ENCODE measurements at places on chromosomes 2 and 18.

- no peak for DNase-seq
Observed at GRCh38 chr2:218193701-218194100, 23.3 kb upstream of the ARPC2 start.

GRCh38 chr2:710867-711665 is 33.9 kb upstream of the TMEM18 start:
- no peak for DNase-seq

DNA sequence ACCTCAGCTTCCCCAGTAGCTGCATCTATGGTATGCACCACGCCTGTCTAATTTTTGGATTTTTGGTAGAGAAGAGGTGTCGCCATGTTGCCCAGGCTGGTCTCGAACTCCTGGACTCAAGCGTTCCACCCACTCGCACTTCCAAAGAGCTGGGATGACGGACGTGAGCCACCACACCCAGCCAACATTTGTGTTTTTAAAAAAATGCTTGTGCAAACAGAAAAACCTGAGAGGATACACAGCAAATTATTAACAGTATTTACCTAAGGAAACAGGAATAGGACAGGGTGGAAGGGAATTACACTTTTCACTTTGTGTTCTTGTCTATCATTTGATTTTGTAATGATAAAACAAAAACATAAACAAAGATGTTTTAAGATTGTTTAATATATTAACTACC is 25.1 kb downstream of the NOL10 start:
- DNase-seq, result no peak

DNA sequence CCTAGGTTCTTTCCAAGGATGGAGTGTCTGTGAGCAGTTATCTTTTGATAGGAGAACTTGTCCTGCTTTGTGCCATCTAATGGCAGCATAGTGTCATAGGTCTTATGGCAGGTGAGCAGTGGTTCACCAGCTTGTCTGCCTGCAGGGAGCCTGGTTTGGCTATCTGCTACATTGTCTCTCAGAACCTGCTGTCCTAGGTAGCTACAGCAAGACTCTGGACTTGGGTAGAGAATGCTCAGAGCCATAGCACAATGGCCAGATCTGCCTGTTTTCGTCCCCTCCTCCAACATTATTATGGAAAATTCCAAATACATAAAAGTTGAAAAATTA is 28.3 kb downstream of the AGFG1 start:
- DNase-seq, result no peak

DNA sequence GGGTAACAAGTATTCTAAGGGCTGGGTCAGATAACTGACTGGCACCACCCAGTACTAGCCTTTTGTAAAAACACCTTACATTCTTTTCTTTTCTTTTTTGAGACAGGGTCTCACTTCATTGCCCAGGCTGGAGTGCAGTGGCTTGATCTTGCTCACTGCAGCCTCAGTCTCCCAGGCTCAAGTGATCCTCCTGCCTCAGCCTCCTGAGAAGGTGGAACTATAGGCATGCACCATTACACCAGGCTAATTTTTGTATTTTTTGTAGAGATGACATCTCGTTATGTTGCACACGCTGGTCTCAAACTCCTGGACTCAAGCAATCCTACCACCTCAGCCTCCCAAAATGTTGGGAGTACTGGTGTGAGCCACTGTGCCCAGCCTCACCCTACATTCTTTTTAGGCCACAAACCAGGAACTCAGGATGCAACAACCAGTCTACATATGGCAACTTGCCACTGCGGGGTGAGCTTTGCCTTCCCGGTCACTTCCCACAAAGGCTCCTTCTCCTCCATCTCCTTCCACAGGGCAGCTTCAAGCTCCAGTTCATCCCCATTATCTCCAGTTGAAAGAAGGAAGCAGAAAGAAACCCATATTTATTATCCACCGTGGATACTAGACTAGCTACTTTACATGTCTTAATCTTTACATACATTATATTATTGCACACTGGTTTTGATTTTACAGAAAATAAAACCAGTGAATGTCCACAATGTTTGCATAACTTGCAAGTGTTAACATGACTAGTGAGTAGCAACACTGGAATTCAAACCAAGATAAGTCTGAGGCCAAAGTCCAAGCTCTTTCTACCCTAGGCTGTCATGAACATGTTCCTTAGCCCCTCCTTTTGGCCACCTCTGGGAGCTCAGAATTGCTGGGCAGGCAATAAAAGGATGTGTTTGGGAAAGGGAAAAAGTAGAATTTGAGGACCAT is 23.7 kb upstream of the AP1S3 start:
- no peak for DNase-seq

DNA sequence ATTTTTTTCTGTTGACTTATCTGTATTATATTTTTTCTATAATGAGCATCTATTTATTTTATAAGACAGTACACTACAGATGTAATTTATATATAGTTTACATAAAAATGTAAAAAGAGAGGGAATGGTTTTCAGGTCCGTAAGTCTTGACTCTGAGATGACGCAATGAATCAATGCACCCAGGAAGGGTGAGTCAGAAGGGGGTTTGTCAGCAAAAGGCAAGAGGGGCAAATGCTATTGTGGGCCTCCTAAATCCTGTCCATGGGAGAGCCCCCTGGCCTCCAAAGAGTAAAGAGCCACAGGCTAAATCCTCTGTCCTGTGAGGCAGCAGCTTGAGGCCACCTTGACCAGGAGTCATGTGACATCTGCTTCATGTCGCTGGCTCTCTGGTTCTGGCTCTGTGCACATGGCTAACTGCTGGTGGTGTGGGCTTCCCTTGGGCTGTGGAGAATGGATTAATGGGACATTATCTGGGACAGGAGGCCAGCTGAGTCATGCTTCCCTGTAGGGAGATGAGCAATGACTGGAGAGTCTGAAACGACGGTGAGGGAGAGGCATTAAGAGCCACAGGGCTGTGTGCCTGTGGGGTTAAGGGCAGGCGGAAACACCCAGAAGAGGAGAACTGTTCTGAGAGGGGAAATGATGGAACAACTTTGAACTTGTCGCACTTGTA is 22.8 kb upstream of the ASB18 start:
- no peak for DNase-seq

GRCh38 chr2:9473308-9473984 is 905 bp upstream of the IAH1 start:
- peak; percentile 17 for DNase-seq

- no peak for DNase-seq
Observed at GRCh38 chr2:229235131-229235914, 35.8 kb downstream of the PID1 start.

- no peak for DNase-seq
Observed at GRCh38 chr2:135984199-135985017, 1.0 kb downstream of the DARS1 start.

GRCh38 chr2:233439191-233439590 is 84.9 kb downstream of the DGKD start:
- DNase-seq, result no peak

GRCh38 chr2:64514008-64514407 is 10.1 kb upstream of the AFTPH start:
- DNase-seq, result no peak

- DNase-seq, result no peak
Observed at GRCh38 chr18:45764000-45764686, 40.2 kb downstream of the SLC14A1 start.

- no peak for DNase-seq
Observed at GRCh38 chr2:187615364-187615763, 61.1 kb upstream of the TFPI start.

DNA sequence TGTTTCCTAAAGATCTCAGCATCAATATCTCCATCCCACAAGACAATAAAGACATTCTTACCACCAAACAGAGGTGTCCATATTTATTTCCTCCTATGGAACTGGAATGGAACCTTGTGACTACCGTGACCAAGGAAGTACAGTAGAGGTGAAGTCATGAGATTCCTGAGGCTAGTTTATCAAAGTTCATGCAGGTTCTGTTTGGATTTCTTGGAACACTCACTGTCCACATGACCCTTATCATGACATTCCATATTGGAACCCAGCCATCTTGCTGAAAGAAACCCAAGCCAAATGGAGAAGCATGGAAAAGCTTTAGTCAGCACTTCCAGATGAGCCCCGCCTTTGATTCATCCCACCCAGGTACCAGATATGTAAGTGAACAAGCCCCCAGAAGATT is 516.0 kb upstream of the POU3F3 start:
- no peak for DNase-seq

- DNase-seq, result peak; percentile 31
Observed at GRCh38 chr2:172639823-172640222, 83.9 kb downstream of the PDK1 start.

GRCh38 chr2:236935631-236936445 is 149.9 kb upstream of the COPS8 start:
- no peak for DNase-seq

DNA sequence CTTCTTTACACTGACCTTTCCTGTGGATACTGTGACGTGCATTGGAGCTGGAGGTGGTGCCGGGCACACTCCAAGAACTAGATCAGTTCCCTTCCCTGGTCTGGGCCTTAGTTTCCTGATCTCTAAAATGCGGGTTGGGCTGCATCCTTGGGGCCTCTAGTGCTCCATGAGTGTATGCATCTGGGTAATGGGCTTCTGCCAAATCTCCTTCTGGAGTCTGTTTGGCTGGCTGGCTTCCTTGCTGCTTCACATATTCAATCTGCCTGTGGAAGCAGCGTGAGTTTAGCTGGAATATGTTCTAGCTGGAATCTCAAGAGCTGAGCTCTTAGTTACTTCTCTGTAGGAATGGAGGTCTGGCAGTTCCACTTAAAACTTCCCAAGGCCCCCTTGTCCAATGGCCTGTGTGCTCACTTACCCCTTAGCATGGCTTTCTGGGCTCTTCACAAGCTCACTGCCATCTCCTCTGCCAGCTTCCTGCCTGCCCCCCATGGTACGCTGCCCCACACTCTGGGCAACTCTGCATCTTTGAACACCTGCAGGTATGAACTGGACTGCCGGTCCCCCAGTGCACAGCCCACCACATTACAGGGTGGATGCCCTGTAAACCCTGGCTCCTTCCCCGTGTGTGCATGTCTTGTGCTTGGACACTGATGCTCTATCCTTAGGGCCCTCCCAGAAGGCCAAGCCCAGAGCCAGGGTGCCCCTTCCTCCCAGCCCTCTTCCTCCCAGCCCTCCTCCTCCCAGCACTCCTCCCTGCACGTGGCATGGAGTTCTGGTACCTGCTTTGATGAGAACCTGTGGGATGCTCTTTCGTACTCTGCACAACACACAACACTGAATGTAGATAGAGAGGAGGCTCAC is 103.6 kb upstream of the SMAD2 start:
- no peak for DNase-seq

GRCh38 chr18:27250471-27250870 is 65.4 kb upstream of the CHST9 start:
- DNase-seq, result no peak

GRCh38 chr2:176421297-176422050 is 152.2 kb downstream of the MTX2 start:
- DNase-seq, result no peak

DNA sequence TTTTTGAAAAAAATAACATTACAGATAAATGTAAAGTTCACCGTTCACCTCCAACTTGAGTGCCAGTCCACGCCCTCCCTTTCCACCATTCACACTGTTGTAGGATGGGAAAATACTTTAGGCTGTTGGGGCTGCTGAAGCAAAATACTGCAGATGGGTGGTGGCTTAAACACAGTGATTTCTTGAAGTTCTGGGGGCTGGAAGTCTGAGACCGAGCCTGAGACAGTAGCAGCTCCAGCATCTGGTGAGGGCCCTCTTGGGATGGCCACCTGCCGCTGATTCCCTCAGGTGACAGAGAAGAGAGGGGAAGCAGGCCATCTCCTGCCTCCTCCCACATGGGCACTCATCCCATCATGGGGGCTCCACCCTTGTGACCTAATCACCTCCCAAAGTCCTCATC is 17.7 kb downstream of the ALLC start:
- no peak for DNase-seq

- DNase-seq, result no peak
Observed at GRCh38 chr2:45176390-45176789, 167.1 kb upstream of the SIX2 start.

DNA sequence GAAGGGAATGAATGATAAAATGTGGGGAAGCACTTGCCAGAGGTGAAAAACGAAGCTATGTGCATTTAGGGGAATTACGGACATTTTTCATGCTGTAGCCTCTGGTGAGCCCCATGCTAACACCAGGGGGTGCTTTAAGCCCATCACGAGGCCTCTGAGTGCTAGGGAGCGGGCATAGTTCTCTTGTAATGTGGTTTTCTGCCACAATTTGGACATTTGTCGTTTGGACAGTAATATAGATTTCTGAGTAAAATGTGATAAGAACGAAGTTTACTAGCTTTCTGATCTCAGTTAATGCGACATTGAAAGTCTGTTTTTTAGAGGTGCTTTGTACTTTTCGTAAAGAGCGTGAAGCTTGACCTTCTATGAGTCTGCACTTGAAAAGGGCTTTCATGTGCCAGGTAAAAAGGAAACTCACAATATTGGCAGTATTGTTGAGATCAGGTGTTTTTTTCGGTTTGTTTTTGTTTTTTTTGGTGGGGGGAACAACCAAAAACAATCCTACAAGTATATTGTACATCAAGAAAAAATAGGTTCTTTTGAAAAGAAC is 50.6 kb downstream of the TRAF3IP1 start:
- peak; percentile 42 for DNase-seq

- DNase-seq, result no peak
Observed at GRCh38 chr2:36489281-36489680, 108.7 kb downstream of the FEZ2 start.

- DNase-seq, result no peak
Observed at GRCh38 chr2:171793691-171794678, 100.1 kb downstream of the SLC25A12 start.

DNA sequence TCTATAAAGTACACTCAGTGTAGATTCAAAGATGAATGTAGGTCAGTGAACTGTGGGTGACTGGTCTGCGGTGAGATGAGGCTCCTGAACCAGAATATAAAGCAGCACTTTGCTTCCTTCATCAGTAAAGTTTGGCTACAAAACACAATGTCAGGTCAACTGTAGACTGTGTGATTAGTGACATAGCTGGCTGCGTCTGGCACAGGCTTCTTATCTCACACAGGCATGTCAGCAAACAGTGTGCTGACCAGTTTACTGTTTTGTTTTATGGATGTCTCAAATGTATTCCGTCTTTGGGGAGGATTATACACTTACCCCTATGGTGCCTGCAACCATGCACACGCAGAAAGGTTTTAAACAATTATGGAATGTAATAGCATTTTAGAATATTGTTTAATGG is 87.1 kb downstream of the ZNF236 start:
- DNase-seq, result no peak

DNA sequence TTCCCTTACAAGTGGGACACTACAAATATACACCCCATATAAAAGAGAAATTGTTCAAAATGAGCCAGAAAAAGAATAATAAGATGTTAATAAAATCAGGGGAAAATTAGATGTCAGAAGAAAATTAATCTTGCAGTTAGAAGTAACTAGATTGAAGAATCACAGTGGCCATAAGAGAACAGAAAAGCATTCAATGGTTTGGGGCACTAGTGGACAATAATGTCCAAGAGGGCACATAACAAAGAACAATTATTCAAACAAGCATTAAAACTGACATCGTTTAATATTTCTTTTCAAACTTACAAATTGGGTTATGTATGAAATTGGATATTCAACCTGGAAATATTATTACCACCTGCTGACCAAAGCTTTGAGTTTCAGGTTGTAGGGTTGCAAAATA is 12.9 kb downstream of the TCF4 start:
- no peak for DNase-seq

DNA sequence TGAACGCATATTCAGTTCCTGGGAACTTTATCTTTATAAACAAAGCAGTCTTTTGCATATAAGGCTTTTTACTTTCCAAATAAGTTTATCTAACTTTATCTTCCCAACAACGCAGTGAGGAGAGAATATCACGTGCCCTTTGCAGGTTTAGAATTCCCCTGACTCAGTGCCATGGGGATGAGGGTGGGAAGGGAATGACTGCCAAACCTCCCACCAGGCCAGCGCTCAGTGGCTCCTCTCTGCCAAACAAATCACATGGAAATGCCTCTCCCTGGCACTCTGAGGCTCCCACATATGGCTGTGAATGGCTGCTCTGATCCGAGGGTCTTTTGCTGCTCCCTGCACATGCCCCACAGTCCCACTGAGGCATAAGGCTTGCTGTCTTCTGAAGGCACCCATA is 158.3 kb downstream of the DNAH6 start:
- no peak for DNase-seq

Data from stimulated activated CD4-positive, alpha-beta T cell treated with anti-CD3 and anti-CD28 coated beads, Interleukin-1b, Interleukin-23, amount 100 ng/mL, for 48 hours (primary cell).